Aorta (tissue), 5 donors: ENCODE measurements at places on chromosomes 1 and 21. TPM values are rescaled to one million over a fixed set of nuclear protein-coding genes. Genes with fewer than 3 reads are reported as not detected.

The LCE1A gene
- not detected for total RNA-seq

The BRINP3 gene
- total RNA-seq, result not detected

GRCh38 chr1:47207803-47208373 is 18.1 kb upstream of the PDZK1IP1 start:
- no peak for DNase-seq

The EXO5 gene
- 7.8 TPM for total RNA-seq

DNA sequence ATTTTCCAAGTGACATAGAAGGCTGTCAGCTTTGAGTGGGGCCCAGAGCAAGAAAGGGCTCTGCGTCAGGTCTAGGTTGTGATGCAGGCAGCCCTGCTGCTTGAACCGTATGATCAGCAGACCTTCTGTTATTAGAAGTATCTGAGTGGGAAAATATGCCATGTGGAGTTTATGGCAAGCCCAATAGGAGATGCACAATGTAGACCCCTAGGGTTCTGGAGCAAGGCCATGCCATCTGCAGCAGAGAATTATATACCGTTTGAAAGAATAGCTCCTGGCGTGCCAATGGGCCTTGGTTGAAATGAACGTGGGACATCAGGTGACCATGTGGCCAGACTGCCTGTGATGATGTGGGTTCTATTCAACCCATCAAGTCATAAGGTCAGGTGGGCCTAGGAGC is 44.1 kb upstream of the ZBTB18 start:
- no peak for DNase-seq
